Activated CD4-positive, alpha-beta T cell treated with anti-CD3 and anti-CD28 coated beads, Interleukin-2, amount 10 ng/mL, durations not matched to agents 24 days and 14 days (primary cell): ENCODE measurements at places on chromosomes 16 and 17.

DNA sequence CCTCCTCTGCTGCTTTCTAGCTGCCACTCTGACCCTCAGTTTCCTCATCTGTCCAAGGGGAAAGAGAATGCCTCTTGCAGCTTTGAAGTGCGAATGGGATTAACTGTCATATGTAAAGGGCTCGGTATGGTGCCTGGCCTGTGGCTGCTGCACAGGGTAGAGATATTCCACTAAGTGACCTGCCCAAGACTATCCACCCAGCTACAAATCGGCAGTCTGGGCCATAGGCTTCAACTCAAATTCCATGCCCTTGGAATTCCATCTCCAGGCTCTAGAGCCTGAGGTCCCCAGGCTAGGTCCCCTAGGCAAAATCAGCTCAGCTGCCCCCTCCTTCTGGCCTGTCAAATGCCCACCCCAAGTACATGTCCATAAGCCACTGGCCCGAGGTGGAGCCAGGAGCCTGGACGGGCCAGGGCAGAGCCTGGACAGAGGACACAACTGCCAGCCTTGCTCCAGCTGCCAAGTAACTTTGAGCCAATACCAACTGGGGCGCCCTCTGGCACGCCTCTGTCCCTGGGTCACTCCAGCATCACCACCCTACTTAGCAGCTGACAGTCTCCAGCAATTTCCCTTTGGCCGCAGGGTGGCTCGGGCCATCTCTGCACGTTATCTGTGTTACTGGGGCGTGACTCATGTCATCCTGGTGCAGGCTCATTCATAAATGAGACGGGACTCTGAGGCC lies 57.2 kb downstream of the SDK2 start:
- no peak for DNase-seq

DNA sequence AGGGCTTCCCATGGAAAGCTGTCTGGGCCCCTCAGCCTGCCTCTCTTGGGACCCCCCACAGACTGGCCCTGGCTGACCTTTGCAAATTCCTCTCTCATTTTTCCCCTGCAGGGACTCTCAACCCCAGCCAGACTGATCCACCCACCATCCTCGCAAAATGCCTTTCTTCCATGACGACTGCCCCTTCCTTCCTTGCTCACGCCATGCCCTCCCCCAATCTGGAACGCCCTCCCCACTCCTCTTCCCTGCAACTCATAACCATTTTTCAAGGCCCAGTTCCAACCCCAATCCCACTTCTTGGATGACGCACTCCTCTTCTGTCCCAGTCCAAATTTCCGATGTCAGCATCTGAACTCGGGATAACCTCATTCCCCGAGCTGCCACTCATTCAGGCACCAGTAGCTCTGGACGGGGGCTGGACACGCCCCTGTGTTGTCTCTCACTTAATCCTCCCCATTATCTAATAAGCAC lies 1.3 kb upstream of the DNAI2 start:
- DNase-seq = no peak

GRCh38 chr16:65816556-65816955 lies 549.9 kb upstream of the CDH5 start:
- DNase-seq = no peak

- no peak for DNase-seq
Measured at GRCh38 chr17:40343219-40344119, 21.1 kb downstream of the GJD3 start.

DNA sequence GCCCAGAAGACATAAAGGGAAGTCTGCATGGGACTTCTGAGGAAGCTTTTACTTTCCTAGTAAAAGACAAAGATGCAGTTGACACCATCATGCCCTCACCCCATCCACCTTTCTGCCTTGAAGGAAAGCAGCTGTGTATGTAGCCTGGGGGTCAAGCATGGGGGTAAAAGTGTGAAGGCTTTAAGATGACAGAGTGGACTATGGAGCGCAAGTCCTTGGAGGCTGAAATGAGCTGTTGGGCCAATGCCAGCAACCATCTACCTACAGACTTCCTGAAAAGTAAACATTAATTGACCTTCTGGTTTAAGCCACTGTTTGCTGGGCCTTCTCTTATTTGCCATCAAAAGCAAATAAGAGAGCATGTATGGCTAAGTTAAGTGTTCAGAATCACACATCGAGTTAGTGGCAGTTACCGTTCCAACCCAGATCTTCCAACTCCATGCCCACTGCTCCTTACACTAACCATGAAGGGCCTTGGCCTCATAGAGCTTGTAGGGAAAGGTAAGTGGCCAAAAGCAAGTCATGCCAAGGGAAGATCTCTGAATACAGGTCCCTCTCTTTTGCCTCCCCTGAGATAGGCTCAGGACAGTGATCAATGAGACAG lies 30.0 kb downstream of the SLC13A5 start:
- no peak for DNase-seq

- no peak for DNase-seq
Measured at GRCh38 chr16:7182510-7183109, 150.0 kb upstream of the RBFOX1 start.

DNA sequence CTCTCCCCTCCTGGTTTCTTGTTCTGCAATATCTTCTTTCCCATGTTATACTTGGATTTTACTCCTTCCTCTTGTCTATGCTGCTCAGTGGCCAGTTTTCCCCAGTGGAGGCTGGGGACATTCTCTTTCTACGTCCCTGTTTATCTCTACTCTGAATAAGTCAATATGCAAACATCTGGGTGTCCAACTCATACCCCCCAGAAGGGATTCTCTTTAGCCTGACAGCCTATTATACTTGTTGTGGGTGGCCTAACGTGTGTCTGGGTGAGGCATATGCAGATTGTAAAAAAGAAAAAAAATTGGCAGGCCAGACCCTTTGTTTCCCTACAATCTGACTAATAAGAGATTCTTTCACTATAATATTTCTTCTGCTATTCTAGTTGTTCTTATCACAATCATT lies 134.2 kb upstream of the MAF start:
- DNase-seq = no peak

- no peak for DNase-seq
Measured at GRCh38 chr16:10878328-10878643, 1.3 kb downstream of the CIITA start.

DNA sequence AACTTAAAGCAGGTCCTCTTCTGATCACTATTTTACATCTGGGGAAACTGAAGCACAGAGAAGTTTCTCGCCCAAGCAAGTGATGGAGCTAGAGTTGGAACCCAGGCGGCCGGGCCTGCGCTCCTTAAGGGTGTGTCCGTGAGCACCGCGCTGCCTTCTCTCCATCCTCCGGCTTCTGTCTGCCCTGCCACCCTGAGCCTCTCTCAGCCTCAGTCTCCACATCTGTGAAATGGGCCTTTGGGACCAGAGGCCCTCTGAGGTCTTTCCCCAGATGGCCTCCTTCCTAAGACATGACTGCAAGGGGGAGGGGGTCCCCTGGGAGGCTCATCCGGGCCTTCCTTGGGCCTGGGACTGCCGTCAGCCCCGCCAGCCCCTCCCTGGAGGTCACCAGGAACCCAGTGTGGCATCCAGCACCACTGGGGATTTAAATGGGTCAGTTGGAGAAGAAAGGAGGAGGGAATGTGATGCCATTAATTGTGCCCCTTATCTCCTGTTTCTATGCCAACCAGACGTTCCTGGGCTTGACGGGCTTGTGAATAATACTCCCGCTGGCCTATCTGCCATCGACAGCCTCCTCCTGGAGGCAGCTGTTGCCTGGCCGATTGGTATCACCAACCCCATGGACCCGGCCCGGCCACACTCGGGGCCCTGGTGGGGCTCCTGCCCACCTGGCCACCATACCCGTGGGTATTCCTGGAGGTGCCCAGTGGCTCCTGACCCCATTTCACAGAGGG lies 5.1 kb downstream of the ZFPM1 start:
- DNase-seq = no peak
